ENCODE measurements at places on chromosomes 12 and 14.

DNA sequence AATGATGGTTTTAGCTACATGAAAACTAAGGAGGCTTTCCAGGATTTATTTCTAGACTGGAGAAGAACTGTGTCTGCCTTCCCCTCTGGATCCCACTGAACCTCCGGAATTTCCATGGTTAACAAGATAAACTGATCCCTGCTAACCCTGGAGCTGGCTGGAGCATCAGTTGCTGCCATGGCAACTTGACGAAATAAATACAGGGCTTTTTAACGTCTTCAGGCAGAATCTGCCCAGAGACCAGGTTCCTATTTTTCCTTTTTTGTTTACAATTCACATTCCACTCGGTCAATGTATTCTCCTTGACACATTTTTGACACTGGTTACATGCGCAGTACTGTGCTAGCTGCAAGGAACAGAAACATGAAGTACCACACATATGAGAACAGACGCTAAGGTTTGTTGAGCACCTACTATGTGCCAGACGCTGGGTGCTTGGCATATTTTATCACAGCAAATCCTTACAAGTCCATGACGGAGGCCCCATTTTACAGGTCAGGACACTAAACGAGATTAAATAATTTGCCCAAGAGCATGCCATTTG lies 1.7 kb downstream of the C14orf132 start:
- no peak for DNase-seq

DNA sequence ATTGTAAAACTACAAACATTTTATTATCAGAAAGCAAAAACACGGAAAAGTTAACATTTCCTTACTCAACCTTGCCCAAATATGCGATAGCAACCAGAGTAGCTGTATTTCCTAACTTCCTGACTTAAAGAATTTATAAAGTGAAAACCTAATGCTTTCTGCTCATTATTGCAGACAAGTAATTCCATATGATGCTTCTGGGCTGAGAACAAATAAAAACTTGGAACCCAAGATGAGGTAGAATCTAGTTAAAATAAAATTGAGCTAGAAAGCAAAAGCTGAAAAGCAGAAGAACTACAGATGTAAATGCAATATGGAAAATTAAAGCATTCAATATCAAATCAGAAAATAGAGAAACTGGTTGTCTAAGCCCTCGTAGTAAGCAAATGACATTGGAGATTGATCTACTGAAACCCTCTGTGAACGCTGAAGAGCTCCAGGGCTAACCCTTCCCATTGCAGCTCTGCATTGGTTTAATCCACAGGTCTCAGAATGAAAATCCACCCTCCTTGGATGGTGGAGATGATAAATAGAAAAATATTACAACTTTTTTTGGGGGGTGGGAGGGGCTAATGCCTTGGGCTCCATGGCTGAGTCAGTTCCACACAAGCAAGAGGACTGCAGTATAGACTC lies 40.7 kb downstream of the CORO1C start:
- DNase-seq: no peak

DNA sequence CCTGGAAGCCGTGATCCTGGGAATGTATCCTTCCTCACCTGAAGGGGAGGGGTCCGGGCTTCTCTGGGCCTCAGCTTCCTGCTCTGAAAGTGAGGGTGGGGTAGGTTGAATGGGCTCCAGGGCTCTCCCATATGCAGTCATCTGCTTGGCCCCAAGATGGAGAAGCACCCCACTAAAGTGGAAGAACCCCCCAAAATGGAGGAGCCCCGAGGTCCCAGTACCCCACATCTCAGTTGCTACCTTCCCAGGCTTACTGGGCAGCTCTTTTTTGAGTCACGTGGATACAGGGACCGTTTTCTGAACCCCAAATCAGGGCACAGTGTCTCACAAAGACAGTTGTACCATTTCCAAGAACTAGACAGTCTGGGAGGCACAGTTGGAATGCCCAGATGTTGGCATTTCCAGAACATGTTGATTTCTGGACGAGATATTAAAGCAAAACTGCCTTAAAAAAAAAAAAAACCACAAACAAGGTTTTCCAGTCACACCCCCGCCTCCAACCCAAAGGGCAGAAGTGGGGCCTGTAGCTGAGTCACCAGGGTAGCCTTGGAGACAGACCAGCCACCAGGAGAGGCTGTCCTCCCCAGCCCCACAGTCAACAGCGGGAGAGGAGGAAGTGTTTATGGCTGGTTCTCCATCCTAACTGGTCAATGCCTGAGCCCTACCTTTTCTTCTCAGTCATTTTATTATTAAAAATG lies 12.1 kb downstream of the VASH1 start:
- peak; percentile 25 for DNase-seq

- DNase-seq: no peak
These were observed 49.2 kb downstream of the CDC42BPB start for GRCh38 chr14:103008126-103008525.

DNA sequence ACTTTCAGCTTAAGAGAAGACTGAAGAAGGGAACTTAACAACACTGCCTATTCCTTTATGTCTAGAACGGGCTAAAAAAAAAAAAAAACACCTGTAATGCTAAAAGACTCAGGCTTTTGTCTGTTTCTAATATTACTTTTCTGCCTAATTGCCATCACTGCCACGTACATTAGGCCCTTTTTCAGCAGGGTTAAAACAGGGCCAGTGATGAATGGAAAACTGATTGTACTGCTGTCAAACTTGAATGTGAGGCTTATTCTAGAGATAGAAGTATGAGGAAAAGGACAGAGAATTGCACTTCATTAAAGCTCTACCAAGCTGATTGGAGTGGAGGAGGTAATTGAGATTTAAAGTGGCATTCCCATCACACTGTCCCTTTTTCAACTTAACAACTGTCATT lies 535.8 kb downstream of the PRKD1 start:
- DNase-seq: no peak

- no peak for DNase-seq
These were observed 117.9 kb downstream of the SCAF11 start for GRCh38 chr12:45872446-45872845.

GRCh38 chr12:80862531-80862930 lies 75.2 kb downstream of the LIN7A start:
- no peak for DNase-seq

GRCh38 chr12:81010641-81011040 lies 67.2 kb upstream of the ACSS3 start:
- no peak for DNase-seq

DNA sequence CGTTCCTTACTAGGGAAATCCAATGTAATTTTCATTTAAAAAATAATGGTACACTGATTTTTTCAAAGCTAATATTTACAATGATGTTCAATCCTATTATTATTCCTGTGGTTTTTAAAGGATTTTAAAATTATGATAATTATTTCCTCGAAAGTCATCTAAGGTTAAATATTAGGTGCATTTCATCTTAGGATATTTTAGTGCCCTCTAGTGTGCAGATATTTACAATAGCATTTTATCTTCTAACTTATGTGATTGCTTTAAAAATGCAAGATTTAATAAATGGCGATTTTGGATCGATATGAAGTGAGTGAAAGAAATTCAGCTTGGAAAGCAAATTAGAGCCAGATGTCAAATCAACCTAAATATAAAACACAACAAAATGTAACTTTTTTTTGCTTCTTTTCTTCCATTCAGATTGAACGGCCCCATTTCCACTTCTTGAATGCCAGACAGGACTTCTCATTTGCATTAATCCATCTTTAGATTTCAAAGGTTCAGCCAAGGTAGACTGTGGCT lies 293.5 kb downstream of the SLC6A15 start:
- DNase-seq: no peak

GRCh38 chr14:104223101-104224041 lies 85.0 kb downstream of the KIF26A start:
- DNase-seq: no peak

GRCh38 chr12:95516757-95517156 lies 34.5 kb downstream of the USP44 start:
- DNase-seq: no peak

DNA sequence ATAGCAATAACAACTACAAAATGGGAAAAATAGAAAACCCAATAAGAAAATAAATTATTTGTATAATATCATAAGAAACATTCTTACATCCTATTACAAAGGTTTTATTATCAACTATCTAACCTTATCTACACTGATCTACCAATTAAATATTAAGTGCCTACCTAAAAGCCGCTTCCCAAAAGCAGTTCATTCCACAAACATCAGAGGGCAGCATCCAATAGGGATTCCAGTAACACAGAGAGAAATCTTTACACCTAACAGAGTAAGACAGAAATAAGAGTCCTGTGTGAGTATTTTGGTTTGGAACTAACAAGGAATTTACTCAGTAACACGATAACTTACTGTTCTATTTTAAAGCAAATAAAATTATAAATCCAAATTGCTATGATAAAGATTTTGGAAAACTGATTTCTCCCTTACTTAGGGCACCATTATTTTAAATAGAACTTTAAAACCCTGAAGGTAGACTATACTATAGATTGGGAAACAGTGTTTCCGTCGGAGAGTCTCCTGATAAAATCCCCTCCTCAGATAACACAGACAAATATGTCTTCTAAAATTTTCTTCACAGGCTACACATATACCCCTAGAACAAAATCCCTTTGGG lies 15.0 kb downstream of the GXYLT1 start:
- peak; percentile 32 for DNase-seq

GRCh38 chr12:81070846-81071245 lies 7.0 kb upstream of the ACSS3 start:
- no peak for DNase-seq

DNA sequence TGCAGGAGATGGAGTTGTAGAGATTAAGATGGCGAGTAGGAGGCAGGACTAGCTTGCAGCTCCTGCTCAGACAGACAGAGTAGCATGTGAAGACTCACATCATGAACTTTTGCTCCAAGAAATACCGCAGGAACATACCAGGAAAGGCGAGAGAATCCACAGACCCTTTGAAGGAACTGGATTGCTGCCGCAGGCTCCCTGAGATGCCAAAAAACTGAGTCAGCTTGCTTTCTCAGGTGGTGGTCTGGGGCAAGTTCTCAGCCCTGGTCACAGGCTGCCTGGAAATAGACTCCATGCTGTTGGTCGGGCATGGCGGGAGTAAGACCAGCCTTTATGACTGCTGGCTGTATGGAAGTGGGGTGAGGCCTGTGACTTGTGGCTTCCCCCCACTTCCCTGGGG lies 163.6 kb upstream of the NAV3 start:
- DNase-seq: no peak

GRCh38 chr14:64114166-64114565 lies 180.0 kb downstream of the ESR2 start:
- DNase-seq: no peak

GRCh38 chr14:94423453-94424056 lies 29.0 kb downstream of the SERPINA11 start:
- peak; percentile 15 for DNase-seq

DNA sequence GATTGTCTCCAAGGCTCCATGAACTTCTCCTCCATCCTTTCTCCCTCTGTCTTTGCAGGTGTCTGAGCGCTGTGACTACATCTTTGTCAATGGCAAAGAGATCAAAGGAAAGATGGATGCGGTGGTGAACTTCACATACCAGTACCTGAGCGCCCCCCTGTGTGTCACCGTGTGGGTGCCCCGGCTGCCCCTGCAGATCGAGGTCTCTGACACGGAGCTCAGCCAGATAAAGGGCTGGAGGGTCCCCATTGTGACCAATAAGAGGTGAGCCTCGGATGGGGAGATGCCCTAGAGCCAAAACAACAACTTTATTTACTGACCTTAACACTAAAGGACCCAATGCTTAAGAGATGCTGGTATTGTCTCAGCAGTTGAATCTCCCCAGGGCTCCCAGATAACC lies 130.0 kb downstream of the SLC15A4 start:
- no peak for DNase-seq

- DNase-seq: no peak
These were observed 77.7 kb downstream of the FLRT2 start for GRCh38 chr14:85607651-85608081.

- DNase-seq: no peak
These were observed 17.2 kb downstream of the NAV3 start for GRCh38 chr12:77847680-77848431.

DNA sequence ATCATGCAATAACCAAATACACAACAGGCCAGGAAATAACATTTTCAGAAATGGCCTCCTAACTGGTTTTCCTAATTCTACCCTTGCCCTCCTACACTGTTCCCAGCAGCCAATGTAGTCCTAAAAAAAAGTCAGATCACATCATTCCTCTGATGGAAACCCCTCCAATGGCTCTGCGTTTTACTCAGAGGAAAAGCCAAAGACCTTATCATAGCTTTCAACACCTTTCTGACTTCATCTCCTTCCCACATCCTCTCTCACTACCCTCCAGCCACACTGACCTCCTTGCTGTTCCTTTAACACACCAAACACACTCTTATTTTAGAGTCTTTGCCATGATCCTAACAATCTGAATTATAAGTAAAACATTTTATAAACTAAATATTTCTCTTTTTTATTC lies 1.1 kb downstream of the MED6 start:
- DNase-seq: no peak

DNA sequence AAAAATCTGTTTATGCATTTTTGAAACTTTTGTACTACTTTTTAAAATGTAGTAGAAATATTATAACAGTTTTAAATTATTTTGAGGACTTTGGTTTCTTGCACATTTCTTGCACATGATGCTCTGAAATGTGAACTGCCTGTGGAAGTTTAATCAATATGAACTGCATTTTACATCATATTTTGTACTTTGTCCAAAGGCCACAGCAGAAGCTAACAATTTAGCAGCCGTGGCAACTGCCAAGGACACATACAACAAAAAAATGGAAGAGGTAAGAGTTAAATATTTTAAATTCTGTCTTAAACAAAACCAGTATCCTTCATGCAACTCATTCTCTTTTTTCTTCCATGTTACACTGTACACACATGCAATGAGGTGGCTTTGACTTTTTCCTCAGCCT lies 45.1 kb downstream of the SAV1 start:
- no peak for DNase-seq

- no peak for DNase-seq
These were observed 63.5 kb upstream of the MBIP start for GRCh38 chr14:36383767-36384431.

DNA sequence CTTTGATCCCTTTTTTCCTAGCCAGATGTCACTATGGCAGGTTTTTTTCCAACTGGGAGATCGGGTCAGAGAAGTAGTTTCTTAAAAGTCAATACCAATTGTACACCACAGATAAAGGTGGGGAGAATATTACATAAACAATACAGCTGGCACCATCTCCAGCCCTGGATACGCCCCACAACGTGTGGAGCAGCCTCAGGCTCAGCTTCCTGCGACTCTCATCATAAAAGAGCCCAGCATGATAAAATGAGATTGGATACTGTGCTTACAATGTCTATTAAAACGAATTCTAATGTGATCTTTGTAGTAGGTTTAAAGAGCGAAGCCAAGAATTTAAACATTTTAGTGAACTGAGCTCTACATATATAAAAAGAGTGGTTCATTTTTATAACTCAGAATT lies 21.5 kb downstream of the EFCAB11 start:
- DNase-seq: no peak

All from CD4-positive, alpha-beta T cell treated with Interleukin-17A for 4 hours (primary cell).